Activated CD8-positive, alpha-beta T cell treated with anti-CD3 and anti-CD28 coated beads for 36 hours (primary cell): ENCODE measurements at places on chromosomes 12 and 14.

DNA sequence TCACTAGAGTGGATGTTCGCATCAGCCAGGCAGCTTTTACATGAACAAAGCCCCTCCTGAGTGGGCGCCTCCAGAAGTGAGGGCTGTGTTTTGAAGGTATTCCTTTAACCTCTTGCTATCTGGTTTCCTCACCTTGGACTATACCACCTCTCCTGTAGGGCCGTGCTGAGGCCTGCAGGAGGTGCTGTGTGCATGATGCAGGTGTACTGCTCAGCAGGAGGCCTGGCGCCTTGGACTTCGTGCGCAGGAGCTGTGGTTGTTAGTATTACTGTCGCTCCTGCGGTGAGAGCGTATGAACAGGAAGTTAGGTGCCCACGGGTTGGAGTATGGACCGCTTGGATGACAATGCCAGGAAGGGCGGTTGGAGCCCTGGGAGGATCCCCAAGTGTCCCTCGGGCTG lies 130.7 kb downstream of the TSPAN9 start:
- no peak overlapping the region for H3K27ac ChIP-seq
- peaks cover 10% of the 10 kb centered on the region for H3K27me3 ChIP-seq
- H3K36me3 ChIP-seq = no peaks in the 10 kb centered on the region
- DNase-seq = peak; percentile 39
- no peaks in the 10 kb centered on the region for H3K4me1 ChIP-seq

- H3K36me3 ChIP-seq = no peaks in the 10 kb centered on the region
- H3K4me3 ChIP-seq = no peak overlapping the region
- no peak overlapping the region for H3K27ac ChIP-seq
- no peaks in the 10 kb centered on the region for H3K27me3 ChIP-seq
These were observed 34.1 kb downstream of the CNTN1 start for GRCh38 chr12:40726366-40726765.

- H3K36me3 ChIP-seq = peaks cover 48% of the 10 kb centered on the region
- peak; percentile 87 for DNase-seq
- H3K4me3 ChIP-seq = peak overlapping the region; percentile 89
- no peaks in the 10 kb centered on the region for H3K27me3 ChIP-seq
These were observed 612 bp downstream of the MDM2 start for GRCh38 chr12:68808388-68809189.

- no peak overlapping the region for H3K4me3 ChIP-seq
- H3K27ac ChIP-seq = no peak overlapping the region
- peaks cover 22% of the 10 kb centered on the region for H3K4me1 ChIP-seq
These were observed 51.5 kb downstream of the MED13L start for GRCh38 chr12:116226026-116226425.

- peak overlapping the region; percentile 64 for H3K27ac ChIP-seq
- peaks cover 10% of the 10 kb centered on the region for H3K36me3 ChIP-seq
- no peak overlapping the region for H3K4me3 ChIP-seq
- H3K4me1 ChIP-seq = peaks cover 46% of the 10 kb centered on the region
- no peak for DNase-seq
These were observed 17.5 kb downstream of the MLXIP start for GRCh38 chr12:122096014-122096413.

DNA sequence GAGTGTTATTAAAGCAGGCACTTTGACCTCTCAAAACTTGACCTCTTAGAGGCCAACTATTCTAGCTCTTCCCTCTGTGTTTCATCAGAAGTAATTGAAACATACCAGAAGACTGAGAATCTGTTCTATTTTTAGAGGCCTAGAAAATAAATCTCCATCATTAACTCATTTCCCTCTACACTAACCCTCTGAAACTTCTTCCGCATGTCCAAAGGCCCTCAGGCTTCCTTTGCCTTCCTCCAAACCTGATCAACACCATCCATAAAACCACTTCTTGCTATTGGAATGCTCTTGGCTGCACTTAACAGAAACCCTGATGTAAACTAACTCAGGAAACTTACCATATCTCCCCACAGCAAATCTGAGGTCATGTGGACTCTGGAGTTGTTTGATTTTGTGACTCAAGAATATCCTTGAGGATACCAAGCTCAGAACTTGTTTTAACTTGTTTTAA lies 196.4 kb downstream of the RPAP3 start:
- H3K36me3 ChIP-seq = no peaks in the 10 kb centered on the region
- H3K4me3 ChIP-seq = no peak overlapping the region
- H3K27me3 ChIP-seq = no peaks in the 10 kb centered on the region
- H3K4me1 ChIP-seq = peaks cover 10% of the 10 kb centered on the region
- no peak for DNase-seq
